Activated naive CD8-positive, alpha-beta T cell treated with anti-CD3 and anti-CD28 coated beads, Interleukin-2, amount 50 U/mL, for 16 hours (primary cell): ENCODE measurements at places on chromosomes 7 and 10.

DNA sequence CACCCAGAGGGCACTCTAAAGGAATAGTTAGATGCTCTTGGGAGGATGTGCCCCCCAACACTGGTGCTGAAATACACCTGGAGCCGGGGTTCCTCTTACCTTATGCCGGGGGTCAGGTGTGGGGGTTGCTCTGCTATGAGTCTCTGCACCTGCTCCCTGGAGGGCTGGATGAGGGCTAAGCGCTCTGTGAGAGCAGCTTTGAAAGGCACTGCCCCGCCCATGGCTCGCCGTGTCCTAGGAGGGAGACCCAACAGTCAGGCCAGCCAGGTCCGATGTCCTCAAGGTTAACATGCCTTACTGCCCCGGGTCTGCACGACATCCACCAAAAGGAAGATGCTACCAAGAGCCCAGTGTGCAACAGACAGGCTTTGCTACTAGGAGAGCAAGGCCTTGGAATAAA lies 31.7 kb downstream of the PSPH start:
- no peak for DNase-seq

DNA sequence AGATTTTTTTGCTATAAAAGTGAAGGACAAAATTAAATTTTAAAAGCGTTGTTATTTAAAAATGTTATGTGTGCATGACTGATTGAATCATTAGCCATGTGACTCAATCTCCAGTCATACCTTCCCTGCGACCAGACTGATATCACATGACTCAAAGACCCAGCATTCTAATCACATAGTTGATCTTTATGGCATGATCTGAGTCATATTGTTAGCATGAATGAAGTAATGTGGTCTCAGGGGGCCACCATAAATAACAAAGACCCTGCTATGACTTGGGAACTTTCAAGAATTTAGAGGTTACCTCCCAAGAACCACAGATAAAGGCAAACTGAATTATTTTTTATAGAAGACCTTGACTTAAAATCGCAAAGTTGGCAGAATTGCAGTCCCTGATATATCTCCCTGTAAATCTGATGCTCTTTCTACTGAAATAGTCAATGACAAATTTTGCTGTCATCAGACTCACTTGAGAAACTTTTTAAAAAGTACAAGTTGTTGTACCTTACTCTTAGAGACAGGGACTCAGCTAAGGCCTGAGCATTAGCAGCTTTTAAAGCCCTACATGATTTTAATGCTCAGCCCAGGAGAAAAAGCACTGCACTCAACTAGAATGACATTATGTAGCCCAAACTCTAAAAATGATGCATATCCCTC lies 717.3 kb downstream of the XPNPEP1 start:
- no peak for DNase-seq

- no peak for DNase-seq
These were observed 40.3 kb downstream of the VIPR2 start for GRCh38 chr7:159104188-159104920.

GRCh38 chr10:95478935-95479334 lies 82.2 kb downstream of the SORBS1 start:
- DNase-seq: no peak

DNA sequence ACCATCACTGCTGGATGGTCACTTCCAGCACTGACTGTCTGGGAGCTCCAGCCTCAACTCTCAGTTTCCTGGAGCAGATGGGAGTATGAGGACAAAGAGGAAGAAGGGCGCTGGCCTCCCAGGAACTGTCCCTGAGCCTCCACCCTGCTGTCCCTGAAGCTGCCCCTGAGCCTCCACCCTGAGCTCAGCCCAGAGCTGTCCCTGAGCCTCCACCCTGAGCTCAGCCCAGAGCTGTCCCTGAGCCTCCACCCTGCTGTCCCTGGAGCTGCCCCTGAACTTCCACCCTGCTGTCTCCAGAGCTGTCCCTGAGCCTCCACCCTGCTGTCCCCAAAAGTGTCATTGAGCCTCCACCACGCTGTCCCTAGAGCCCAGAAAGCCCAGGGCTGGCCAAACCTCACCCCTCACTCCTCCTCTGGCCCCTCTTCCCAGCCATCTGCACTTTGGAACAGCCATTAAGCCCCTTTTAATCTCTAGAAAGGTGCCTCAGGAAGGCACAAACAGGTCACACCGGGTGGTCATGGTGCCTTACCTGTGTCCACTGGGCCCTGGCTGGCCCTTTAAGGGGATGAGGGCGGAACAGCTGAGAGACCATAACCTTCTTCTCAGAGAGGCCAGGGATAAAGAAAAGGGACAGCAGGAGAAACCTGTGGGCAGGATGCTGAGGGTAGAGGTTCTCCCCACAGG lies 30.6 kb upstream of the TUBB8 start:
- no peak for DNase-seq

DNA sequence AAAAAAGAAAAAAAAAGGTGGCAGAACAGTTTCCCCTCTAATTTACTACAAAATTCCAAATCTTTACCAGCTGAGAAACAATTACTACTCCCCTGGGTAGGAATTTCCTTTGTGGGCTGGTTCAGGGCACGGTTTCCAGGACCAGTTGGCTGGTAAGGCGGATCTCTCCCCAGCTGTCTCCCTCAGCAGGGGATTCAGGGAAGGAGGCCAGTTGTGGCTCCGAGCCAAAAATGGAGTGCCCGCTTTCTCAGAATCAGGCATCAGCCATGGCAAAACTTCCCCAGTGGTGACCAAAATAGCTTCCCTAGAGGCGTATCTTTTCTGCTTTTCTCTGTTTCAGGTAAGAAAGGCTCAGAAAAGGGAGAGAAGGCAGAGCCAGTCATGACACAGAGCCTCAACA lies 91.2 kb downstream of the ZNF22 start:
- DNase-seq: no peak

DNA sequence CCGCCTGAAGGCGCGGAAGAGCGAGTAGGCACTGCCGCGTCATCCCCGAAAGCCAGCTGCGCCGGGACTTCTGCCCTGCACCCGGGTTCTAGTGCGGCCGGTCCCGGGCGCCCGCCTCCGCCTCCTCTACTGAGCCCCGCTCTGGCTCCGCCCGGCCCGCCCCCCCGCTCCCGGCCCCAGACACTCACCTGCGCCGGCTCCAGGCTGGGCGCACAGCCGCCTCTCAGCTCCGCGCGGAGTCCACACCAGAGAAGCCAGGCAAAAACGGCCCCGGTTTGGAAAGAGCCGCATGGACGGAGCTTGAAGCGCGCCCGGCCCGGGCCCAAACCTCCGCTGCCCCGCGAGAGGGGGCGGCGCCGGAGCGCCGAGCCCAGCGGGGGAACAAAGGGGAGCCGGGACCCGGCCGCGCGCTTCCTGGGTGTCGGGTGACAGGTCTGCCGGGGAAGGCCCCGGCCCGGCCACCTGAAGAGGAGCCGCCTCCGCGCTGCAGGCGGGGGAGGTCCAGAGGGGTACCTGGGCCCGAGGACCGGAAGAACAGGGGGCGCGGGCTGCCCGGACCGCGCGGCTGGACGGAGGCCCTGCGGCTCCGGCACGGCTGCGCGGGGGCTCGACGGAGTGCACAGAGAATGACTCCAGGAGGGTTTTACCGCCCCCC lies 168.2 kb downstream of the NRF1 start:
- DNase-seq: no peak

DNA sequence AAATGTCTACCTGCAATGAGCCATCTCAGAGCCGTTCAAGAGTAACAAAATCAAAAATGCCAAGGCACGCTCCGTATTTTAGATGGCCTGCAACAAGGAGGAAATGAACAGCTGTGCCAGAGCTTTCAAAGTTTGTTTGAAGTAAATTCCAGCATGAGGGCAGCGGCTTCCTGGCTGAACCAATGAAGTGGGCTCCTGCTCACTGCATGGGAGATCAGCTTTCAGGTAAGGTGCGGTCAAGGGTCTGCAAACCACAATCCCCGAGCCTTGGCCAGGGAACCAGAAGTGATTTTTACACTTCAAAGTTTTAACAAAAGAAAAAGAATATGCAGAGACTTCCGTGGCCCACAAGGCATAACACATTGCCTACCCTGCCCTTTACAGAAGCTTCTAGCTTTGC lies 120.6 kb downstream of the DIP2C start:
- no peak for DNase-seq

DNA sequence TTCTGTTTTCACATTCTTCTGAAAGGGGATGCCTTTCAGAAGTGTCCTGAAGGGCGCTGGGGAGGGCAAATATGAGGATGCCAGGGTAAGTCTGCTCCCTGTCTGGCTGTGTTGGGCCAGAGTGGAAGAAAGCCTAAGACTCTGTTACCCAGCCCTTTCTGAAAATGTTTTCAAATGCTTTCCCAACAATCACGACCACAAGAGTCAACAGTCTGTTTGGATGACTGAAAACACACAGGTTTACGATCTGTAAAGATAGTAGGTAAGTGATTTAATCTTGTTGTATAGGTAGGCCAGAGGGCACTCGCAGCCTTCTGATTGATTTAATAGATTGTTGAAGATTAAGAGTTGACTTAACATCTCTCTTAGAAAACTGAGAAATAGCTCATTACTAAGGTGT lies 13.2 kb downstream of the SGPL1 start:
- no peak for DNase-seq

DNA sequence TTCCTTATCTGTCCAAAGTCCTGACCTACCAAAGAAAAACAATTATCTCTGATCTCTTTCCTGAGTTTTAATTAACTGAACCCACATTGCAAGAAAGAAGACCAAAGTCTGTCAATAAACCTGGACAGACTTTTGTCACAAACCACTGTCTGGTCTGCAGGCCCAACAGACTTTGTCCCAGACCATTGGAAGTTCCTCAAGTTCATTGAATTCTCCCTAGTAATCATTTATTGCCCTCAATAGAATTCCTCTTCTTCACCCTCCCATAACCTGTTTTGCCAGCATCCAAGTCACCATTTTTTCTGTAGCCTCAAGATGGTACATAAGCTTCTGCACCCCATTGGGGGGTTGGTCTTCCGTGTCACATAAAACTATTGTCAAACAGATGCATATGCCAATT lies 3.9 kb upstream of the DNMBP start:
- DNase-seq: no peak

- DNase-seq: no peak
These were observed 158.3 kb downstream of the EGFR start for GRCh38 chr7:55177068-55177530.

DNA sequence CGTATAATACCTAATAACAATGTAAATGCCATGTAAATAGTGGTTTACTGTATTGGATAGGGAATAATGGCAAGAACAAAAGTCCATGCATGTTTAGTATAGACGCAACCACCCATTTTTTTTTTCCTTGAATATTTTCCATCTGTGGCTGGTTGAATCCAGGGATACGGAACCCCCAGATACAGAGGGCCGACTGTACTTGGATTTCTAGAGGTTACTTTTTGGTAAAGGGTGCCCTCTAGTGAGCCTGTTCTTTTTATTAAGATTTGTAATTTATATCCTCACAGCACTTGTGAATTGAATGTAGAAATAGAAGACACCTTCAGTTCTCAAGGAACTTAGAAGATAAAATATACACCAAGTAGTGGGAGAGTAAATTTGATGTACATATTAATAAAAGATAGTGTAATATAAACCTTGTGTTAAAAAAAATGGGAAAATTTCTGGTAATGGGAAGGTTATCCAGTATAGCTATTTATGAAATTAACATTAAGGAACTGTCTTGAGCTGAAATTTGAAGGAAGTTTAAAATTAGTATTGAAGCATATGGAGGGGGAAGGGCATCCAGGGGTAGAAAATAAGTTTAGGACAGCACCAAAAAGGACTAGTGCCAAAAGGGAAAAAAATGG lies 32.0 kb downstream of the EXOC6 start:
- no peak for DNase-seq

- no peak for DNase-seq
These were observed 246.2 kb downstream of the CCDC7 start for GRCh38 chr10:32692174-32692573.

DNA sequence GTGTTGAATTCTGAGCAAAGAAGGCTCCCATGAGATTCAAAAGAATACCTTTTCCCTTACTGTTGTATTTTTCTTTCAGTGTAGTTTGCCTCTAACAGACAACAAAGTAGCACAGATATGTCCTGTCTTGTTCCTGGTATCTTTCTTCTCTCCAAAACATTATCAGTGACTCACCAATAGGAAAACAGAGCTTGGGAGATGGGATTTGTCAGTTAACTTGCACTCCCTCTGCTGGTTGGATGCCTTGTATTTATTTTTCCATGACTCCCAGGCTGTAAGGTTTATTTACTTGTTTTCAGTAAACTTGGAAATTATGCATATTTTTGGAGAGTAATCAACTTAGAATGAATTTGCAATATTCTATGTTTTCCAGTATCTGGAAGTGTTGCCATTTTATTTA lies 129.7 kb downstream of the SAMD9 start:
- no peak for DNase-seq

DNA sequence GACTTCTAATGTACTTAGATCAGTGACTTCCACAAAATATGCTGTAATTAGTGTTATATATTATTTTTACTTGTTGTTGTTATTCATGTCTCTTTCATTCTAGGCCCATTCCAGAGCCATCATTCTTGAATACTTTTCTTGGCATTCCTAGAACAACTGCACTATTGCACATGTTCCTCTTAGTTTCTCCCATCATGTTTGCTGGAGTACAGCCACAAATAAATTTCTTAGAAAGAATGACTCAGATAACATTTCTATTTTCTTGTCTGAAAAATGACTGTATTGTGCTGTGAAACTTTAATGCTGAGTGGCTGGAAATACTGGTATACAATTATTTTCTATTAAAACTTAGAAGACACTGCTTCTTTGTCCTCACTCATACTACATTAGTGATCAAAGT lies 651.0 kb upstream of the STEAP1 start:
- DNase-seq: no peak

GRCh38 chr10:44418637-44419036 lies 33.7 kb upstream of the CXCL12 start:
- DNase-seq: no peak

DNA sequence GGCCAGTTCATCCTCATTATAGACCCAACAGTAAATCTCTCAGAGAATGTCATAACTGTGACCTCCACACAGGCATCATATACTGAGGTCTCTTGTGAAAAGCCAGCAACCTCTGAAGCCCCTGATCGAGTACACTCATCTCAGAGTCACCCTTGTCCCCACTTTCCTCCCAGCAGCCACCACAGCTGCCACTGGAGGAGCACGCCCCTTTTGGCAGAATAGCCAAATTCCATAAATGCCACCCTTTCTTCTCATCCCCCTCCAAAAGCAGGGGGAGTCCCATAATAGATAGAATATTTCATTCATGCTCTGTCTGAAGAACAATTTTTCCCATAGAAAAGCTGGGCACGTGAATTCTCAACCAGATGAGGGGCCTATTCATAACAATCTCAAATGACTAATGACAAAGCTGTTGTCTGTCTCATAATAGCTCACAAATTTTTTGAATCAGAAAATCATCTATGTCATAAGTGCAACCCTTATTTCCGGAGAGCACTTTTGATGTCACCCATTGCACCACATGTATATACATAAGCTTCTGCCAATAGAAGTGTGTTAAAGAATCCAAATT lies 47.4 kb downstream of the SGMS1 start:
- DNase-seq: no peak

DNA sequence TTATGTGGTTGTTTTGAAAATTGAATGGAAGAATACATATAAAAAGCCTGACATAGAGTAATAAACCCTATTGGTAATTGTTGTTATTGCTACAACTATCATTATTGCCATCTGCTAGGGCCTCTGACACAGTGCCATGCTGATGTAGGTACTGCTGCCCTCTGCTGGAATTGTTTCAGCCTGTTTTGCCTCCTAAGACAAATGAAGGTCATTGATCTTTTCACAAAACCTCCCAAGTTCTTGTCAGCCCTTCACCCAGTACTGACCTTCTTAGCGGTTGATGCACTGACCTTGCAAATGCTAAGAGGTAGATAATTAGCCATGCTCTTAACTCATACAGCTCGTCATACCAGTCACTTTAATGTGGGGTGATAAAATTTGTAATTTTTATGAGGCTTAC lies 975.2 kb downstream of the SORCS1 start:
- no peak for DNase-seq
